ENCODE measurements at places on chromosomes 7 and 10. TPM values are rescaled to one million over a fixed set of nuclear protein-coding genes. Genes with fewer than 3 reads are reported as not detected.

Gene THNSL1
- 3.9 TPM for total RNA-seq

Gene NME8
- total RNA-seq, result not detected

Gene ZNF485
- 9.4 TPM for total RNA-seq

Gene WNT8B
- total RNA-seq, result not detected

Gene TAC1
- total RNA-seq, result 0.77 TPM

Gene TMEM229A
- total RNA-seq, result 0.46 TPM

Gene CFTR
- 1.1 TPM for total RNA-seq

Gene NPTX2
- 8.1 TPM for total RNA-seq

Gene NXPH1
- 0.11 TPM for total RNA-seq

Gene FKBP9
- 17.7 TPM for total RNA-seq

Gene TMEM139
- total RNA-seq, result 0.85 TPM

Gene LRRTM3
- total RNA-seq, result 1.1 TPM

GRCh38 chr10:61140765-61141392 lies 196.9 kb upstream of the RHOBTB1 start:
- no peak for DNase-seq

GRCh38 chr10:110344622-110345021 lies 39.9 kb upstream of the SMNDC1 start:
- DNase-seq, result no peak

GRCh38 chr10:14017467-14017866 lies 313.3 kb downstream of the FRMD4A start:
- no peak for DNase-seq

DNA sequence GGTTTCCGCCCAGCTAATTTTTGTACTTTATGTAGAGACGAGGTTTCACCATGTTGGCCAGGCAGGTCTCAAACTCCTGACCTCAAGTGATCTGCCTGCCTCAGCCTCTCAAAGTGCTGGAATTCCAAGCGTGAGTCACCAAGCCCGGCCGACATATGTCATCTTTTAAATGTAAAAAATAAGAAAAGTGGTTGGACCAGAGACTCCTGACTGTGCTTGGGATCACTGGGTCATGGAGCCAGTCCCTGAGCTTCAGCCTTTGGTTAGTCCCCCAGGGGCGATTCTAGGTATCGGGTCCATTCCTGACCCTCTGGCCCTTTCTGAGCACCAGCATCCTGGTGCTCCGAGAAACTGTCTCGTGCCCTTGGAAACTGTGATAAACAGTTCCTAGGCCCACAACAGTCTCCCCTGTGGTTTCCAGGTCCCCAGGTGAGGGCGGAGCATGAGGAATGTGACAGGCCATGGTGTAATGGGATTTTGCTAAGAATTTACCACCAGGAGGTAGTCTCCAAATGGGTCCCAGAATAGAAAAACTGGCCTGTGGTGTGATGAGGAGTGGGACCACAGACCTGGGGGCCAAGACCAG lies 32.8 kb downstream of the UBTD1 start:
- DNase-seq, result peak; percentile 46

- DNase-seq, result no peak
Observed at GRCh38 chr10:132165416-132165980, 21.2 kb upstream of the DPYSL4 start.

- no peak for DNase-seq
Observed at GRCh38 chr10:31867646-31868045, 61.0 kb downstream of the ARHGAP12 start.

DNA sequence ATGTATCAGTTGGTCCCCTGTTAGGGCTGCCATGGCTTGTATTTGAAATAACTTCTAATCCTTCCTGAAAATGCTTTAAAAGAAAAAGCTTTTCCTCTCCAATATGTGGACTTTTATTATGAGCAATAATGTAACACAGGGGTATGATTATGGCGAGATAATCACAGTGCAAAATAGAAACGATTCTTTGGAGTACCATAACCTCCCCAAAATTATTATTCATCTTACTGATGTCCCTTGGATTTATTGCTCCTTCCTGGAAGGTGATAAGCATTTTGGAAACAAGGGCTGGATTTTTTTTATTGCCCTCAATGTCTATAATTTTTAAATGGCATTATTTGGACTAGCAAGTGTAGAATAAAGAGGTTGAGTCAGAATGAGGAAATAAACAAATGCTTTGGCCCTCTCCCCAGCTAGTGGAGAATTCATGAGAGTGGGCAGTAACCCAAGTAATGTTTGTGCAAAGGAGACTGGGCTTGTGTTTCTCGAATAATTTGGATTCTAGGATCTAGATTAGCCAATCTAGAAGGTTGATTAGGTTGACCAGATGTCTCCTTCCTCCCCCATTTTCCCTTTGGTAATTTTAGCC lies 403.9 kb upstream of the CELF2 start:
- DNase-seq, result no peak

DNA sequence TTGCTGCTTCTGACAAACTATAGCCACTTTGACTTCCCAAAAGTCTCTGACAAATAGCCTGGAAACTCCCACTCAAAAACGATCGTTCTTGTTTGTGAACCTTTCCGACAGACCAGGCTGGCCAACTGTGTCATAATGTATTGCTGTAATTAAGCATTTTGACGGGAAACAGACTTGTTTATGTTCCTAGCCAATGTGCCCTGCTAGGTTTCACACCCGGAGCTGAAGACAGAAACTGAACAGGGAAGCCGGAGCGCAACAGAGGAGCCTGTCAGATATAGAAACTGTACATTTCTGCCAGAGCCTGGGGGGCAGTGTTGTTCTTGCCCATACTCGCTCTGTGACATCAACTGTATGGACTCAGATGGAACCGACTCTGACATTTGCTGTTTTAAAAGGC lies 55.3 kb upstream of the C7orf33 start:
- no peak for DNase-seq

DNA sequence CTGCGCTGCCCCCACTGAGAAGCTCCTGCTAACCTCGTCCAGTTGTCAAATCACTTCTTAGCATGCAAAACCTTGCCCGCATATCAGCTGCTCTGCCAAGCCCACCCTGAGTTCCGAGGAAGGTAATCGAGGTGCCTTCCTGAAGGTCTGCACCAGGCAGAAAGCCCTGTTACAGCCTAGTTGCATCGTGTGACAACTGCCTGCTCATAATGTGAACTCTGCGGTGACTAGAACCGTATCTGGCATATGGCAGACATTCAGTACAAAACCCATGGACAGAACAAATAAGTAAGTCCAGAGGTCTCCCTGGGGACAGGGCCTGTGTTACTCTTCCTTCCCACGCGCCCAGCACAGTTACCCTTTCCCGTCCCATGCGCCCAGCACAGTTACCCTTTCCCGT lies 394.3 kb downstream of the DNAJB6 start:
- no peak for DNase-seq

- DNase-seq, result no peak
Observed at GRCh38 chr7:21969822-21970221, 24.1 kb upstream of the CDCA7L start.

DNA sequence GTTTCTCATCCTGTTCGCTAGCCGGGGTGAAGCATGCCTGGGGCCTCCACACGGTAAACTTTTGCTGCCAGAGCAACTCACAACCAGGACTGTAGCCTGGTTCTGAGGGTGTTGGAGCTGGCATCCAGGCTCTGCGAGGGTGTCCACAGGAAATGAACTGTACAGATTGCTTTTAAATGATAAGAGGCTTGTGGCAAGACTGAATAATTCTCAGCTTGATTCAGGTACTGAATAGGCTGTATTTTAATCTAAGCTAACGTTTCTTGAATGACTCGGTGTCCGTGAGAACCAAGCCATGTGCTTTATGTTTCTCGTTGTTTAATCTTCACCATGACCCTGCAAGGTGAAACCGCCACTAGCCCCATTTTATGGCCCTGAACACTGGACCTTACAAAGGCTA lies 49.3 kb downstream of the EEPD1 start:
- DNase-seq, result no peak

- no peak for DNase-seq
Observed at GRCh38 chr10:5545011-5545410, 20.2 kb downstream of the CALML3 start.

- DNase-seq, result peak; percentile 38
Observed at GRCh38 chr10:94066411-94066810, 72.7 kb downstream of the PLCE1 start.

DNA sequence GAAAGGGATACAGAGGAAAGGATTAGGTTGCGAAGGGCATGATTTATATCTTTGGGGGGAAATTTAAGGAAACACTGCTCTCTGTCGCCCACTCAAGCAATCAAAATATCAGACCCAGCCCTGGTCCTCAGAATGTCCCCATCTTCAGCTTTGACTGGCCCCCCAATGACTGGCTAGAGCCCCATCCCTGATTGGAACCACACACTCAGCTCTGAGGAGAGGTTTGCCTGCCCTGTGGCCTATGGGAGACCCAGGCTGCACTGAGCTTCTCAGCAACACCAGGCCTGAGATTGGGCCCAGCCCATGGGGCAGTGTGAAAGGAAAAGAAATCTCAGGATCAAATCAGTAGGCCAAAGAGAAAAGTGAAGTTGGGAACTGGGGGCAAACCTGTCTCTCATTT lies 69.5 kb downstream of the ADCYAP1R1 start:
- no peak for DNase-seq

DNA sequence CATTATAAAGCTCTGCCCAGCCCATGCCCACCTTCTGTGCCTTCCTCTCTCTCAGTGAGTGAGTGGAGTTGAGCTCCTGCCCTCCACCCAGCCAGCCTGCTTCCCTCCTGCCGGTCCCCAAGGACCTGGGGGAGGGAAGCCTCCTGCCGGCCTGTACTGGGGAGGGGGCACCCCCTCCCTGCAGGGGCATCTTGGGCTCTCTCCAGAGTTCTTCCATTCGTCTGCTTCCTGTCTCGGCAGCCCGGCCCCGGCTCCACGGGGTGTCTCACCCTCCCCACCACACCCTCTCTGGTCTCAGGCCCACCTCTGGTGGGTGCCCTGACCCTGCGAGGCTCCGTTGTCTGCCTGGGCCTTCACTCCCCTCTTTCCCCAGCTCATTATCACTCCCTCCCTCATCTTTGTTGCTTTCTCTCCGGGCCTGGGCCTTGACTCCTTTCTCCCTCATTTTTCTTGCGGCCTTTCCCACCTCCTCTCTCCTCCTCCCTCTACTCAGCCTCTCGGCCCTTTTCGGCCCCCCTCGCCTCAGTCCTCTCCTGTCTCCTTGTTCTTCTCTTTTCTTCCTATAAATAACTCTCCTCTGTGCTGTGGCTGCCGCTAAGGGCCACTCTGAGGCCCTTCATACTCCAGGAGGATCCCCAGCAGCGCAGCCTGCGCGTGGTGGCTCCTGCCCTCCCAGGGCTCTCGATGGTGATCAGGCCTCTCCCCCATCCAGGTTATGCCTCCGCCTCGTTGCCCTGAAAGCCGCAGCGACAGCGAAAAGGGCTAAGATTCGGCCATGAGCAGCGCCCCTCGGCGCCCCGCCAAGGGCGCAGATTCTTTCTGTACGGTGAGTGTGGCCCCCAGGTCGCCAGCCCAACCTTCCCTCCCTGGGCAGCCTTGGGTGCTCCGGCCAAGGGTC lies 2.1 kb downstream of the SLC4A2 start:
- peak; percentile 54 for DNase-seq

DNA sequence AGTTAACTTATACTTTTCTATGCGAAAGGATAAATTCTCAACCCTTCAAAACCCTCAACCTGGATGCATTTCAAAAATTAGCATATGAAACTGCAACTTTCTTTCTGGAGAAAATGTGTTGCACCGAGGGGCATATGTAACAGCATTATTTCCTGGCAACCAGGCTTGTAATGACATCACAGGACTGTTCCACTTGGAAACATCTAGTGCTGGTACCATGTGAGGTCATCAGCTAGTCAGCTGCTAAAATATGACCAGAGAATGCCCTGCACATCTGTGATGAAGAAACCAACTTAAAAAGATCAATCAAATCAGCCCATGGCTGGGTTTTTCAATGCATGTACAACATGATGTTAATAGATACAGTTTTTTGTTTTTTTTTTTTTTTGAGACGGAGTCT lies 40.0 kb downstream of the FGFR2 start:
- no peak for DNase-seq

- DNase-seq, result no peak
Observed at GRCh38 chr7:100983451-100984187, 14.3 kb downstream of the MUC12 start.

GRCh38 chr10:132784866-132785722 lies 853 bp downstream of the NKX6-2 start:
- DNase-seq, result peak; percentile 60

DNA sequence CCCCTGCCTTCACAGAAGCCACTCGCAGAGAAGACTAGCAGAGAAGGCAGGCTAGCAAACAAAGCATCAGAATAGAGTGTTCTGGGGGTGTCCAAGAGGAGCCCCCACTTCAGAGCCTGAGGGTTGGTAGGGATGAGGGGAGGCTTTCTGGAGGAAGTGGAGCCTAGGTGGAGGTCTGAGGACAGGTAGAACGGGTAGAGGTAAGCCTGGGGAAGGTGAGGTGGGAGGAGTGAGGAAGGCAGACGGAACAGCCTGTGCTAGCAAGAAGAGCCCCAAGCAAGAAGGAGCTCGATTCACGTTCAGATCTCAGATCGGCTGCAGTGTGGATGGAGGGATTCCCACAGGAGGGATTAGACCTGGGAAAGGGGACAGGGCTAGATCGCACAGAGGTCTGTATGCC lies 66.0 kb upstream of the DUSP5 start:
- no peak for DNase-seq

DNA sequence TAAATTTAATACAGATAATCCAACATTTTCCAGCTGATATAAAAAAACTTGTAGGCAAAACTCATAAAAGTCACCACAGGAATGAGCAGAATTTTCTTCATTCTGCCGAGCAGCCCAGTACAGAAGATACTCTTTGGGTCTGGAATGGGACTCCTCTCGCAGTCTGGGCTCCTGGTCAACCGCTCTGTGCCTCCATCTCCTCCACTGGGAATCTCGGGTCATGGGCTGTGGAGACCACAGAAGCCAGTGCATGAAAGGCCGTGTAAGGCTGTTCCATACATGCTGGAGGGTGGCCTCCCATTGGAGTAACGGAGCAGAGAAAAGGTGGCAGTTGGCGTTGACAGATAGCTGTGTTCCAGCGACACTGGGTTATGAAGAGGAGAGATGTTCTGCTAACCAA lies 616.4 kb upstream of the MGMT start:
- no peak for DNase-seq

GRCh38 chr10:46525177-46525823 lies 31.2 kb downstream of the GPRIN2 start:
- DNase-seq, result no peak

DNA sequence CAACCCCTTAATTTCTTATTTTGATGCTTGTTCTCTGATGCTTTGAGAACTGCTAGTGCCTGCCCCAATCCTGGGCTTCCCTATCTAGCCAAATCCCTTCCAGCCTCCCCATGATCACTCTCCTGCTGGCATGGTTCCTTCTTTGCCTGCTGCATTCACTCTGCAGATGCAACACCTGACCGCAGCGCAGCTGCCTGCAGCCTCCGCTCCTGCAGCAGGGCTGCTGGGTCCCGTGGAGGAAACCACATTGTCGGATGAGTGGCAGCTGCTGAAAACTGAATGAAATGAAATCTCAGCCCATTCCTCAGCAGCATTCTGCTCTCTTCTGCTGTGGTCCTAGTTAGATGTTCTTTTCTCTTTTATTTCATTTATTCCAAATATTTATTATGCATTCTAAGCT lies 320.3 kb downstream of the CCDC3 start:
- DNase-seq, result no peak

- no peak for DNase-seq
Observed at GRCh38 chr7:150396851-150397260, 17.7 kb downstream of the ZNF775 start.

GRCh38 chr7:154777023-154777422 lies 225.9 kb downstream of the PAXIP1 start:
- no peak for DNase-seq

GRCh38 chr10:73021050-73021449 lies 66.4 kb upstream of the PLA2G12B start:
- no peak for DNase-seq

- no peak for DNase-seq
Observed at GRCh38 chr7:151570366-151570915, 50.7 kb upstream of the RHEB start.

- DNase-seq, result no peak
Observed at GRCh38 chr7:27116031-27116961, 13.8 kb upstream of the HOXA2 start.

Data from H9 (cell line).